Activated CD4-positive, alpha-beta memory T cell treated with anti-CD3 and anti-CD28 coated beads, Interleukin-2, amount 10 ng/mL, durations not matched to agents 7 days and 5 days (primary cell): ENCODE measurements at places on chromosomes 7 and 10. TPM values are rescaled to one million over a fixed set of nuclear protein-coding genes. Genes with fewer than 3 reads are reported as not detected.

The CPXM2 gene
- not detected for total RNA-seq

The HOXA2 gene
- total RNA-seq = not detected

The CPED1 gene
- not detected for total RNA-seq

The PLXDC2 gene
- not detected for total RNA-seq

The PHYHIPL gene
- total RNA-seq = not detected

The ENO4 gene
- not detected for total RNA-seq

The GIMAP4 gene
- 282 TPM for total RNA-seq

DNA sequence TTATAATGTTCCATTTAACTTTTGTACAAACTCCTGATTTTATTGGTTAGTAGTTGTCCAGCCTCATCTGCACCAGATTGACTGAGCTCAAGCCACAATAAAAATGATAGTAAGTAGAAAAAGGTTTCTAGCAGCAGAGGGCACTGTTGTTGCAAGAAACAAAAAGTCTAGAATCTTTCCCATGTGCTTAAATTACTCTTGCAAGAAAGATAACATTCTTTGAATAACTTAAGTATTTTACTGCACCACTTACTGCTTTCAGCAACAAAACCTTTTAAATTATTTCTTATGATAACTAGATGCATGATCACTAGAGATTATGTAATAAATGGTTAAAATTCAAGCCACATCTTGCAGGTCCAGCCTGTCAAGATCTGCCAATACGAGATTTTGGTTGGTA, 27.0 kb downstream of the LMOD2 start:
- H3K4me1 ChIP-seq = no peaks in the 10 kb centered on the region
- H3K27ac ChIP-seq = no peak overlapping the region
- peaks cover 3% of the 10 kb centered on the region for H3K36me3 ChIP-seq
- no peaks in the 10 kb centered on the region for H3K27me3 ChIP-seq

DNA sequence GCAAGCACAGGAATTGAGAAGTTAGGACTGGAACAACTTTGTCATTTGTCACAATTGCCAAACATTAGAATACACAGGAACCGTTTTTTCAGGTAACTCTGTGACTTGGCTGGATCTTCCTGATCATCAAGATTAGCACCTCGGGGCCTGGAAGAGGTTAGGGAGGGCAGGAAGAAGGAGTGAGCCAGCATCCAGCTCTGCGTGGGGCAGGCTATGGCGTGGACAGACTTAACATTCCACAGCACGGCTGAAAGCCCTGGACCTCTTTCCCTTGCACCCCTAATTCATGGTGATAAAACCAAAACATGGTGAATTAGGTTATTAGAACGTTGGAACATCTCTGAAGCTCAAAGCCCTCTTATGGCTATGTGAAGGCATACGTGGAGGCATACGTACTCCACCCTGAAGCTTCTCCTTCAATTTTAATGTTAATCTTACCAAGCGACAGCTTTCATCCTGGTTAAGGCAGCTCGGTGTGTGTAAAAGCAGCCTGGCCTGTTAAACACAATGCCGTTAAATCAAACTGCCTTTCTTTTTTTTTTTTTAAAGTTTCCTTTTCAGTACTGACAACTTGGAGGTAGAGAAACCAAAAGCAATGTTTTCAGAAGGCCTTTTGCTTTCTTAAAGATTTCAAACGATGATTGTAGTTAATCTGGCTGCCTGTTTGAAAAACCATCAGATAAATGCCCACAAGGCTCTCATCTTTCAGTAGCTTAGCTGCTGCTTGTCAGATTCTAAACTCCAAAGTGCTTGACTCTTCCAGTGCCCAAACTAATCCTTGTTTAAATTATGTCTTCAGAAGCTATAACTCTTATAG, 4.5 kb downstream of the GRK5 start:
- DNase-seq = no peak
- H3K27me3 ChIP-seq = no peaks in the 10 kb centered on the region
- peak overlapping the region; percentile 89 for H3K27ac ChIP-seq
- peaks cover 65% of the 10 kb centered on the region for H3K4me1 ChIP-seq

DNA sequence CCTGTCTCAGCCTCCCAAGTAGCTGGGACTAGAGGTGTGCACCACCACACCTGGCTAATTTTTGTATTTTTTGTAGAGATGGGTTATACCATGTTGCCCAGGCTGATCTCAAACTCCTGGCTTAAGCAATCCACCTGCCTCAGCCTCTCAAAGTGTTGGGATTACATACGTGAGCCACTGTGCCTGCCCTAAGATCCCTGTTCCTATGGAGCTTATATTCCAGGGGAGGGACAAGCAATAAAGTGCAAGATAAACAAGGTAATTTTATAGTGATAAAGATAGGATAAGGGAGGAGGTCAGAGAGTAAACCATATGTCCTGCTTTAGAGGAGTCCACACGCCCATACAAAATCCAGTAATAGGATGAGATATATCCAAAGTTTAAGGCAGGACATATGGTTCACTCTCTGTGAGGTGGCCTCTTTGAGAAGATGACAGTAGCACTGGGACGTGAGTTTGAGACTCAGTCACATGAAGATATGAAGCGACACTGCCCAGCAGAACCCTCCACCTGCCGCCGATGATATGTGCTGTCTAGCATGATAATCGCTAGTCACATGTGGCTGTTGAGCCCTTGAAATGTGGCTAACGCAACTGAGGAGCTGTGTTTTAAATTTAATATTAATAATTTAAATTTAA, 113.5 kb upstream of the PDCD4 start:
- DNase-seq = no peak
- H3K4me3 ChIP-seq = no peak overlapping the region
- no peak overlapping the region for H3K27ac ChIP-seq
- H3K4me1 ChIP-seq = peaks cover 13% of the 10 kb centered on the region

DNA sequence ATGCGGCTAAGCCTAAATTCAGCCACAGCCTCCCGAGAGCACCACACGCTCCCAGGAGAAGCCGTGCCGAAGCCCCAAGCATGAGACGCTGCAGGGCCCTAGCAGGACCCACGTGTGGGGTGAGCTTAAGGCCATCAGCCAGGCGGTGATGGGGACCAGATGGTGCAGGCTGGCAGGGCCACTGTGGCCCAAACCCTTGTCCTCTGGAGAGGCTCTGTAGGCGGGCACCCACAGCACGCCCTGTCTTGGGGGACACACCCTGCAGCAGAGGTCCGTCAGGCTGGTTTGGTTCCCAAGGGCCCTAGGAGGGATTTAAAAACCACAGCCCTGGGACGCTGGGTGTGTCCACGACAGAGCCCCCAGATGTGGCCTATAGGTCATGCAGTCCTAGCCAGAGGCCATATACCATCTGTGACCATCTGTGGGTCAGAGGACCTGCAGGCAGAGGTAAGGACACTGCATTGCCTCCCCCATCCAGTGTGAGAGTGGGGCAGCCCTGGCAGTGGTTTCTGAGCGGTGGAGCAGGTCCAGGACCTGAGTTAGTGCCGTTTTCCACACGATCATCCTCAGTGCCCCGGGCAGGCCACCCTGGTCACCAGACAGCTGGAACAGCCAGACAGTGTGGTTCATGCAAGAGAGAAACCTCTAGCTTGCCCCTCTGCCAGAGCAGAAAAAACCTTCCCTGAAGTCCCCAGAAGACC, 39.6 kb upstream of the INPP5A start:
- H3K27ac ChIP-seq = no peak overlapping the region
- DNase-seq = no peak
- H3K4me1 ChIP-seq = no peaks in the 10 kb centered on the region

GRCh38 chr10:11431216-11431555, 180.3 kb downstream of the USP6NL start:
- H3K27ac ChIP-seq = no peak overlapping the region
- peaks cover 2% of the 10 kb centered on the region for H3K36me3 ChIP-seq
- H3K4me1 ChIP-seq = no peaks in the 10 kb centered on the region

- H3K4me3 ChIP-seq = no peak overlapping the region
- no peaks in the 10 kb centered on the region for H3K36me3 ChIP-seq
- H3K4me1 ChIP-seq = no peaks in the 10 kb centered on the region
- no peak overlapping the region for H3K27ac ChIP-seq
These were observed 113.5 kb upstream of the SDK1 start for GRCh38 chr7:3187444-3188040.

DNA sequence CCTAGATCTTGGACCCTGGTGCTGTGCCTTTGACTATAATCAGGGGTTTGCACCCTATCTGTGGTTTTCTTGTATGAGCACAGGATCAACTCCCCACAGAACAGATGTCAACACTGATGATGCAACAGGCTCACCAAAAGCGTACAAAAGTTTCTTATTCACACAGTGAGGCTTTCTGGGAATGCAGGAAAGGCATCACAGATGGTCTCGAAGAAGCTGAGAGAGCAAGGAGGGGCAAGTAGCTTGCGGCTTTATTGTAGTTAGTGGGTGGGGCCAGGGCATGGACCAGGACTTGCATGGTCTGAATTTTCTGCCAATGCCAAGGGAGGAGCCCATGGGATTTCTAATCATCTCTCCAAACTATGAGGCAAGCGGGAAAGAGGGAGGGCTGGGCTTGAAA, 46.2 kb downstream of the SEC61G start:
- H3K4me3 ChIP-seq = no peak overlapping the region
- H3K27ac ChIP-seq = no peak overlapping the region
- no peak for DNase-seq
- H3K36me3 ChIP-seq = no peaks in the 10 kb centered on the region

DNA sequence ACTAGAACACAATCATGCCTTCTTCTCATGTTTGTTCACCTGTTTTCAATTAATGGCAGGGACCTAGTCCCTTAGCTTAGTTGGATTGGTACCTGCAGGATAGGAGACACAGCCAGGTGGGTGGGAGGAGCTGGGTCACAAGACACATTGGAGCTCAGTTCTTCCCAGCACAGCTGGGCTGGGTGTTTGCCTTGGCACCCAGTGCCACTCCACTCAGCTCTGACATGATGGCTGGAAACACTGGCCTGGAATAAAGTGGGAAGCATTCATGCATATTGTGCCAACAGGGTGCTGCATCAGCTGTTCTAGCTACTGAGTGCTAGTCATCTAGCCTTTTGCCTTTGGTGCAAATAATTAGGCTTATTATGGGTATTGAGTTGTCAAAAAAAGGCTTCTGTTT, 226.1 kb downstream of the PTEN start:
- H3K36me3 ChIP-seq = peaks cover 14% of the 10 kb centered on the region
- H3K27ac ChIP-seq = no peak overlapping the region
- H3K4me3 ChIP-seq = no peak overlapping the region
- peaks cover 26% of the 10 kb centered on the region for H3K27me3 ChIP-seq

DNA sequence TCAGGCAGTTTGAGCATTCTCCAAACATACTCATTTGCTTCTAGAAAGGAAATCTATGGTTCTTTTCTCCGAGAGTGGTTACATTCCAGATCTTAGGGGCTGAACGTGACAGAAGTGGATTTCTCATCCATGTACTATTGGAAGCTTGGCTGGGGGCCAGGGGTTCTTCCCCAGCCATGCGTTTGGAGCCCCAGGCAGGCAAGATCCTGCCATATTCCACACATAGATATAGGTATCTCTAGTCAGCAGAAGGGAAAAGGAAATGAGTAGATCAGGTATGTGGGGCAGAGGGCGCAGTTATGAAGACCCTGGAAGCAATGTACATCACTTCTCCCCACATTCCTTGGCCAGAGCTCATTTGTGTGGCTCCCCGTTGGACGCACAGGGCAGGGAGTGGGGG, 299.8 kb downstream of the CCDC3 start:
- H3K27ac ChIP-seq = peak overlapping the region; percentile 59
- DNase-seq = no peak
- H3K36me3 ChIP-seq = peaks cover 37% of the 10 kb centered on the region
- no peak overlapping the region for H3K4me3 ChIP-seq
- H3K27me3 ChIP-seq = no peaks in the 10 kb centered on the region

- H3K27me3 ChIP-seq = no peaks in the 10 kb centered on the region
- H3K27ac ChIP-seq = no peak overlapping the region
These were observed 628.7 kb upstream of the AUTS2 start for GRCh38 chr7:68969571-68969970.

DNA sequence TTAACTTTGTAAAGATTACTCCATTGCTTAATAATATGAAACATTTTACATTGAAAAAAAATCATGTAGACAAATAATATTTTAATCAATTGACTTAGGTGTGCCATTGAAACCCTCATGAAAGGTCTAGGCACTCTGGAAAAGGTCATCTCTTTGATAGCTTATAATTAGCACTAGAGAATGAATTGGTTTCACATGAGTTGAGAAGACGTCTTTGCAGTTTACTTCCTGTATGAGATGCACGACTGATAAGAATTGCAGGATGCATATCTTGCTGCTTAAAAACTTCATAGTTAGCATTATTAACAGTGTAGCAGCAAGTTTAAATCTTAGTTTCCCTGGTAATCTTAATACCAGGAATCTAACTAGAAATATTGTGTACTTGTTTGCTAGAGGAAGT, 614.2 kb upstream of the COBL start:
- no peaks in the 10 kb centered on the region for H3K4me1 ChIP-seq
- no peak for DNase-seq
- no peaks in the 10 kb centered on the region for H3K27me3 ChIP-seq
- H3K27ac ChIP-seq = no peak overlapping the region
- H3K36me3 ChIP-seq = no peaks in the 10 kb centered on the region

DNA sequence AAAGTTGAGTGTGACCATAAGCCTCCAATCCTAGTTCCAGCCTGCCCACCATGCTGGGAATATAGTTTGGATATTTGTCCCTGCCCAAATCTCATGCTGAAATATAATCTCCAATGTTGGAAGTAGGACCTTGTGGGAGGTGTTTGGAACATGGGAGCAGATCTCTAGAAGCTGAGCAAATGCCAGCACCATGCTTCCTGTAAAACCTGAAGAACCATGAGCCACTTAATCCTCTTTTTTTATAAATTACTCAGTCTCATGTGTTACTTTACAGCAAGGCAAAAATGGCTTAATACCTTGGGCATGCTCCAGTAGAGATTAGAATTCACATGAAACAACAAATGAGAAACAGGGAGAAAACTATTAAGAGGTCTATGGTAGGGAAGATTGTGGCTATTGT, 27.2 kb downstream of the STEAP1 start:
- H3K27me3 ChIP-seq = peaks cover 5% of the 10 kb centered on the region
- no peak overlapping the region for H3K27ac ChIP-seq
- no peak for DNase-seq
- peaks cover 25% of the 10 kb centered on the region for H3K4me1 ChIP-seq
- H3K4me3 ChIP-seq = no peak overlapping the region
- no peaks in the 10 kb centered on the region for H3K36me3 ChIP-seq

DNA sequence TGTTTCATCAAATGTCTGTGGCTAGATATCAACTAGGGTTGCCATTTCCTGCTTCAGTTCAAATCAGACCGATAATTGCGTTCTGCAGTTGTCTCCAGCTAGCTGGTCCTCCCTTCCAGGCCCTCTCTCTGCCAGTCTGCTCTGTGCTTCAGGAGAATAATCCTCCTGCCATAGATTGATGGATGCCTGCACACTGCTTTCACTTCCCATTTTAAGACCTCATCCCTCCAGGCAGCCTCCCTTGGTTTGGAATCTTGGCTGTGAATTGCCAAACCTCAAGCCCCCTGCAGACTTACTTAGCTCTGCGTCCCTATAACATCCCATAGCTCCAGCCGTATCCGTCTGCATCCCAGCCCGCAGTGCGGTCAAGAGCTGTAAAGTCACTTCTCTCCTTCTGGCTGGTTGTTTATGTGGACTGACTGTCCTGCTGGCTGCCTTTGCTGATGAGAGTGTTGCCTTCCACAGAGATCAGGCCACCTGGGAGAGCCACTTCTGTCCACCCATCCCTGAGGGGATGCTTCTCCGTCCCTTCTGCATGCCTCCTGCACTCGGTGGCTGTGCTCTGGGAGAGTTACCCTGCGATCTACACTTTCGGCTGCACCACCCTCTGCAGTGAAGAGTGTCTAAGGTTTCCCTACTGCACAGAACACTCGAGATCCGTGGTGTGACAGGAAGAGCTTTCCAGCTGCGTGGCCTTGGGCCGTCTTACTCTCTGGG, 22.4 kb upstream of the KLF6 start:
- DNase-seq = peak; percentile 28
- H3K4me1 ChIP-seq = peaks cover 72% of the 10 kb centered on the region
- H3K27ac ChIP-seq = no peak overlapping the region
- H3K4me3 ChIP-seq = peak overlapping the region; percentile 67

- H3K36me3 ChIP-seq = peaks cover 30% of the 10 kb centered on the region
- H3K27ac ChIP-seq = peak overlapping the region; percentile 65
- DNase-seq = no peak
- peaks cover 10% of the 10 kb centered on the region for H3K4me1 ChIP-seq
- no peaks in the 10 kb centered on the region for H3K27me3 ChIP-seq
- no peak overlapping the region for H3K4me3 ChIP-seq
These were observed 334.8 kb upstream of the GALNT17 start for GRCh38 chr7:70797109-70797514.
